ENCODE measurements at places on chromosomes 12 and 14.
A peak's percentile ranks its signal among the peaks of the same experiment; 100 is the strongest.

GRCh38 chr14:77180726-77181602 is 634 bp upstream of the TMEM63C start:
- DNase-seq = no peak

GRCh38 chr12:80121661-80122060 is 22.3 kb downstream of the OTOGL start:
- DNase-seq = no peak

GRCh38 chr12:87383680-87384079 is 645.5 kb downstream of the C12orf50 start:
- no peak for DNase-seq

DNA sequence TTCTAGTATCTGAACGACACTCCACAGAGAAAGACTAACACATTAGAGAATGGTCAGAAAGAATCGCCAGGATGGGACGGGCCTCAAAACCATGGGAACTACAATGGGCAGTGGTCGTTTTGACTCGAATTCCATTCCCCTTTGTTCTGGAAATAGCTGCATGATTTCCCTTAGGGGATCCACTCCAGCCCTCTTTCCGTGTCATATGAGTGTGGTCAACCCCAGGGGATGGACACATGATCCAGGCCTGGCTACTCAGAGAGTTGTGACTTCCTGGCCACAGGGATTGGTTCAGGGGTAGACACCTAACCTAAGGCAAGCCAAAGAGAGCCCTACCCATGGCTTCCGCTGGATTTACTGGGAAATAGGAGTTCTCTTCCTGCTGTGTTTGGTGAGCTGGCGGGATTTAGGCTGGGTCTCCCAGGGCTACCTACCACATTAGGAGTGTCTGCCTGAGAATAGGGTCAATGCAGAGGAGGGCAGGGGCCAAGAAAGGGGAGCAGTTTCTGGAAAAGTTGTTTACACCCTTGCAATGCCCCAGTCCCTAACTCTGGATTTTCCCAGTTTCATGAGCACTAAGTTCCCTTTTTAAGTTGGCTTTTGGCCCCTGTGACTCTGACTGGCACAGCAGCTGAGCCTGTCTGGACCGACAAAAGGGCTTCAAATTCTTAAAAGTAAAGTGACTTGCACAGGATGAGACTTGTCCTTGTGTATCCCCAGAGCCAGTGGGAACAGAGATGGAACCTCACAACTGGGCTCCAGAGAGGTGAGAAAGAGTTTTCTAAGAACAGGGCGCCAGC is 28.1 kb upstream of the GPATCH2L start:
- no peak for DNase-seq

DNA sequence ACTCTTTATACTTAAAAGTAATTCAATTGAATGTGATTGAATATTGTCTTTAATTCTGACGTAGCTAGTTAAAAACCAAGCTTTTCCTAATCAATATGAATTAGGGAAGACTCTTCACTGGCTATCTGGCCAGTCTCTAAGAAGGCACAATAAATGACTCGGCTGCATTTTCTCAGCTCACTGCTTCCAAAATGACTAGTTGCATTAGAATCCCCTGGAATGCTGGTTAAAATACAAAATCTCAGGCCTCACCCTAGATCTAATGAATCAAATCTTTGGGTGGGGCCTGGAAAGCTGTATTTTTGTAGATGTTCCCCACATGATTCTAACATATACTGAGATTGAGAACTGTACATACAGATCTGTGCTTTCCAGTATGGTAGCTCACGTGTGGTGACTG is 242.1 kb downstream of the CHST11 start:
- no peak for DNase-seq

GRCh38 chr14:105495101-105495989 is 4.3 kb downstream of the TEDC1 start:
- no peak for DNase-seq

GRCh38 chr12:107447336-107447735 is 238.3 kb upstream of the PWP1 start:
- no peak for DNase-seq

- no peak for DNase-seq
Observed at GRCh38 chr14:59086241-59086882, 102.1 kb upstream of the DAAM1 start.

- DNase-seq = no peak
Observed at GRCh38 chr12:84757978-84758377, 154.6 kb downstream of the SLC6A15 start.

DNA sequence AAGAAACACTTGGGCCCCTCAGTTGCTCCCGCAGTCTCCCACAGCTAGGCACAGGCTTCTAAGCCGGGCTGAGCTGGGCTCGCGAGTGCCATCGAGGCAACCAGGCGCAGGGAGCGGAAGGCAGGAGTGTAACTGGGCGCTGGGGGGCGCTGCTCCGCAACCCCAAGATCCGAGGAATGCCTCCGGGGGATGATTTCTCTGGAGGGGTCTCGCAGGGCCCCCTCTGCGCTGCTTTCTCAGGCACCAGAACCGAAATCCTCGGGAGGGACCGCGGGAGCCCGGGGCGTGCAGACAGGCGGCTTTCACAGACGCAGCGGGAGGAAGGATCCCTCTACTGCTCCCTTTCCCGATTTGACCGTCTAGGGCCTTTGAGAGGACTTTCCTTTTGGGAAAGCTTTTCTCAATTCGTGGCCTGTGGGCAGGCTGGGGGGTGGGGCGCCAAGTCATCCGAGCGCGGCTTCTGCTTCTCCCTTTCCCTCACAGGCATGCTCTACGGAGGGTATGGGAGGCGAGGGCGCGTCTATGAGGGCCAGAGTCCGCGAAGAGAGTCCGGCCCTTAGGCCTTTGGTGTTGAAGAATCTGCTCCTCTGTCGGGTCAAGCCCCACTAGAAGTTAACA is 4.3 kb upstream of the NKX2-1 start:
- DNase-seq = no peak

DNA sequence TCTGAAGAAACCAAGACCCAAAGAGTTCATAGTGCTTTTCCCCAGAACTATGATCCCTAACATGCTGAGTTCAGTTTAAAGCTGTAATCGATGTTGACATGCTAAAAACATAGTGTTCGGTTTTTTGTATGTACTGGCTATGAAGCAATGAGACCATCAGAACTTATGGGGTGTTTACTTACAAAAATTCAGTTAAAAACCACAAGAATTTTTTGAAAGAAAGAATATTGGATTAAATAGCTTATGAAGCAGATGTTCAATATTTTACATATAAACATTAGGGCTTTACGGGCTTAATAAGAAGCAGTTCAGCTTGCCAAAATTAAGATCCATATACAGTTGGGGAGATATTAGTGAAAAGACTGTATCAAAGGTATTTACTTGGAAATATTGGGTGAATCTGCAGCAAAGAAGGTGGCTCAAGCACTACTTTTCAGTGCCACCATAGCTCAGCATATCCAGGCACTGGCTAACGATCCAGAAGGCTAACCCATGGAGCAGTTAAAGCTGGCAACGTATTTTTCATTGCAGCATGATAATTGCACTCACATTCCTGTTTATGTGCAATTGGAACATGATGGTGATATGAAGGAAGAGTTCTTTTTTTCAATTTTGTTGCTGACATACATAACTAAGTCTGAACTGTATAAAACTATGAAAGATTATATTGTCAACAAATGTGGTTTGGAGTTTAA is 125.9 kb downstream of the EFCAB11 start:
- no peak for DNase-seq

- DNase-seq = no peak
Observed at GRCh38 chr14:104103446-104104075, 18.1 kb downstream of the ASPG start.

- no peak for DNase-seq
Observed at GRCh38 chr12:94714378-94715114, 64.2 kb upstream of the TMCC3 start.

GRCh38 chr14:31937730-31938346 is 139.3 kb upstream of the ARHGAP5 start:
- DNase-seq = no peak

- no peak for DNase-seq
Observed at GRCh38 chr14:82385048-82385447, 851.4 kb upstream of the SEL1L start.

- no peak for DNase-seq
Observed at GRCh38 chr14:81392976-81393643, 7.0 kb downstream of the STON2 start.

DNA sequence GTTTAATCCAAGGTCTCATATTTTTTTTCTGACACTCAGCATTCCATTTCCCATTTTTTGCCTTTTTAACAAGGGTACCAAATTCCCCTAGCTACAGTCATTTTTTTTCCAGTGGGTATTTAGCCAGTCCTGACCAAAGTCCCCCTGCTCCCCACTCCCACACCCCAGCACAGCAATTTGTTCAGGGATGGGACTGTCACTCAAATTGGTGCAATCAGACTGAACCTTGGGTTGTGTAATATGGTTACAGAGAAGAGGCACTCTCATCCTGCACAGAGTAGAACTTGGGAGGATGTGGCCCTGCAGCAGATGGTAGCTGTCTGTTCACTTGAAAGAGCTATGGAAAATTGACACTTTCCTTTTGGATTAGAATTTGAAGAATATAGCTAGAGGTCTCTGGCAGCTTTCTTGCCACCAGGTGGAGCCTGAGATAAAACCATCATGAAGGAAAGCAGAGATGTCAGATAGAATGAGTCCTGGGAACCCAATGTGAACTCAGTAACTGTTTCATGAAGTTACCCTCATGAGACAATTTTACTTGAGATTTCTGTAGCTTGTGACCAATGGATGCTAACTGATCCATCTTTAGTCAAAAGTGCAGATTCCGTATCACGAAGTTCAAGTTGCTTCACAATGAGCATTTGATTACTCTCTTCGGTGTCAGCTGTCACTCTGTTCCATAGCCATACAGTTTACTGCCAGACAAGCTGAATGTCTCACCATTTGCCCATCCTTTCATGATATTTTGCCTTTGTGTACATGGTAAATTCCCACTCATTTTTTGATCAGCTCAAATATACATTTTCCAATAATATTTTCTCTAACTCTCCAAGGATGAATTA is 394.0 kb upstream of the SYT1 start:
- no peak for DNase-seq

DNA sequence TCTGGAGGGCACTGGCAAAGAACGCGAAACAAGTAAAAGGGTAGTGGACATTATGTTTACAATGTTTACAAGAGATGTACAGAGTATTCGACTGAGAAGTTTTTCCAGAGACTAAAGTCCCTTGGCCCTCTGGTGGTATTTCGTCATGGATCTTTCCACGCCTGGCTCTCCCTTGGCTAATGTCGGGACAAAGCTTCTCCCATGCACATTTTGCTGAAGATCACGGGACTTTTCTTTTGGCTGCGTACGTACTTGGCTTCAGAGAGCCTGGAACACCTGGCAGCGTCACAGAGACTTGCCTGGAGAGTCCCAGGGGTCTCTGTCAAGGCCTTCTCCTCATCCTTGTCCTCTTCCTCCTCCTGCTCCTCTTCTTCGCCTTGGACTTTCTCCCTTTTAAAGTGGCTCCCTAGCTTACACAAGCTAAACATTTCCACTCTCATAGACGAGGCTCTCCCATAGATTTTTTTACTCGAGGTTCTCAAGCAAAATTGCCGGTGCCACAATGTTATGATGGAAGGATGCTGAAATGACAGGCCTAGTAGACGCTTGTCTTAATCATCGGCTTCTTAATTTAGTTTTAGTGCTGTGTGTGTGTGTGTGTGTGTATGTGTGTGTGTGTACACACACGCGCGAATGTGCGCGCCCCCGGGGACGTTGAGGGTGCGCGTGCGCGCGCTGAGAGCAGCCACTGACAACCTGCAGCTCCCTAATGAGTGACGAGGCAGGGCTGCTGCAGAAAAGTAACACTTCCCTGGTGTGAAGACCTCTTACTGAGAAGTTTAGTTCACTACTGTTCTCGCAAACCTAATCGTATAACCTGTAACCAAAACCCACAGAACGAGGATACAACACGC is 4.9 kb upstream of the FOXG1 start:
- DNase-seq = no peak

DNA sequence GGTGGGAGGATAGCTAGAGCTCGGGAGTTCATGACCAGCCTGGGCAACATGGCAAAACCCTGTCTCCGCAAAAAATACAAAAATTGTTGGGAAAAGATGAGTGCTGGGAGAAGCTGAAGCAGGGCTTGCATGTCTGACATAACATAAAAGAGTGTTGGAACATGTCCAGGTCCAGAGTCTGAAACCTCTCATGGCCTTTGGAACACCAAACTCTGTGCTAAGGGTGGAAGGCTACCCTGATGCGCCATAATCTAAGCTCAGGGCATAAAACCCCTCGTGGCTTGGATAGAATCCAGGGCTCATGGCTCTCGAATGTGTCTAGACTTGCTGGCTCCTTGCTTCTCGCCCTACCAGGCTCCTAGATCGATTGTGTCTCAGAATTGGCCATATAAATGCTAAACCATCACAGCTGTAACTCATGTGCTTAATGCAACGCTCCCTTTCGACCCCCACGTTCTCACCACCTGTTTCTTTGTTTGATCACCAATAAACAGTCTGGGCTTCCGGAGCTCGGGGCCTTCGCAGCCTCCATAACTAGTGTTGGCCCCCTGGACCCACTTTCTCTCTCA is 6.7 kb upstream of the CLEC7A start:
- DNase-seq = no peak

- DNase-seq = no peak
Observed at GRCh38 chr12:76450690-76451089, 102.5 kb upstream of the BBS10 start.

DNA sequence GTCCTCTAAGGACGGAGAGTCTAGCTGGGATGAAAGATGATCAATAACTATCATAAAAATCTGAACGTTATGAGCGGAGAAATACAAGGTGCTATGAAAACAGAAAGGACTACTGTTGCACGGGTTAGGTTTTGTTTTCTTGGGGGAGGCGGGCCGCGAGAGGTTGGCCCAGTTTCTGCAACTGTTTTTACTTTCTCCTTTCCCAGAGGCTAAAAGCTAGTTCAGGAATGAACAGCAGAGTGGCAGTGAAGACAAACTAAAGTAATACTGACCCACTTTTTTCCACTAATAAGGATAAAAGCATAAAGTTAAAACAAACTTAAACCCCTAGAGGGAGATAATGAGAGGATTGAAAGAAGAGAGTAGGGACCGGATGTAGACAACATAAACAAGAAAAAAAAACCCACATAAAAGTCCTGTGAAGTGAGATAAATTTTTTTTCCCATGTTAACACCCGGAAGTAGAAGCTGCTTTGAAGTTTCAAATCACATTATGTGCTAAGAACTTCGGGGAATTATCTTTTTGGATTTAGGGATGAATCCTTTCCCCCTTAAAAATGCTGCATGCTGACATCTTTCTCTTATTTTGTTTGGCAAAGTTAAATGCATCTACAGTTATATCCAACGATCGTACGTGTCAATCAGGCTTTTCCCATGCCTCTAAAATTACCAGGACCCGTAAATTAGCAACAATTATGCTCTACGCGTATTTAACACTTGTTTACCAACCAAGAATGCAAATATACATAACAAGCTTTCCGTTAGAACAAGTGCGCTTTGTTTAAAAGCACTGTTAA is 1.0 kb upstream of the CDK17 start:
- DNase-seq = no peak

GRCh38 chr12:75784591-75784990 is 247.0 kb downstream of the PHLDA1 start:
- DNase-seq = peak; percentile 45

Data from NCI-H187 (cell line).